Right atrium auricular region (tissue), 2 donors: ENCODE measurements at places on chromosomes 3 and 15. TPM values are rescaled to one million over a fixed set of nuclear protein-coding genes. Genes with fewer than 3 reads are reported as not detected.

MNS1 gene
- total RNA-seq = 0.51 TPM

DNA sequence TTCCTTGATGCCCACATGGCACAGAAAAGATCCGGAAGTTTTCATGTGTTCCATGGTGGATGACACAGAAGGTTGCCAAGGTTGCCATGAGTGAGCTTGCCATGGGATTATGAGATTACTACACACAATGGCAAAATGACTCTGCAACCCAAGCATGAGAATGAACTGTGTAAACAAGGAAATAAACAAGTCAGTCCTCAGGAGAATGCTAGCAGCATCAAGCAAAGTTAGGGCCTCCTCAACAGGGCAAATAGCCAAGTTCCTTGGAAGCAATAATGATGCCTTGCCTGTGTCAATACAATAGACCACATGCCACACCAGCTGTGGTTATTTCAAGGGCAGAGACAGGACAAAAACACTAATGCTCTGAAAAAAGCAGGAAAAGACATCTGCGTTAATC is 41.8 kb downstream of the AQR start:
- H3K4me1 ChIP-seq = no peaks in the 10 kb centered on the region
- H3K27me3 ChIP-seq = no peaks in the 10 kb centered on the region
- H3K4me3 ChIP-seq = no peak overlapping the region
- no peak overlapping the region for H3K27ac ChIP-seq
- H3K36me3 ChIP-seq = peaks cover 69% of the 10 kb centered on the region
- no peak for DNase-seq

ASB14 gene
- not detected for total RNA-seq

- H3K36me3 ChIP-seq = no peaks in the 10 kb centered on the region
- no peak overlapping the region for H3K4me3 ChIP-seq
- peaks cover 3% of the 10 kb centered on the region for H3K27me3 ChIP-seq
- DNase-seq = no peak
- H3K27ac ChIP-seq = no peak overlapping the region
These were observed 781.4 kb upstream of the ROBO1 start for GRCh38 chr3:80549173-80549572.

DNA sequence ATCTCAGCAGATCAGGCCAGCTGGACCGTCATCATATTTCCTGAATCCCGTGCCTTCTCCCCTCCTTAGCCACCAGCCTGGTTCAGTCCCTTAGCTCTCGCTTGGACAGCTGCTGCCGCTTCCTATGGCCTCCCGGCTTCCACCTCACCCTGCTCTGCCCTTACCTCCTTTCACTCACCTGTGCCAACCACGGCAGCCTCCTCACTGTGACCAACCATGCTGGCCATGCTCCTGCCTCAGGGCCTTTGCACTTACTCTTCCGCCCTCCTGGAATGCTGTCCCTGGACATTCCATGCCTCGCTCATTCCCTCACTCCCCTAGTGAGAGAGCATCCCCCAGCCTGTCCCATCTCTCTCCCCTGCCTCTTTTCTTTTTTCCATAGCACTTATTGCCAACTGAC is 19.2 kb downstream of the GRIP2 start:
- H3K4me3 ChIP-seq = no peak overlapping the region
- H3K27me3 ChIP-seq = no peaks in the 10 kb centered on the region
- peak overlapping the region; percentile 90 for H3K27ac ChIP-seq

DNA sequence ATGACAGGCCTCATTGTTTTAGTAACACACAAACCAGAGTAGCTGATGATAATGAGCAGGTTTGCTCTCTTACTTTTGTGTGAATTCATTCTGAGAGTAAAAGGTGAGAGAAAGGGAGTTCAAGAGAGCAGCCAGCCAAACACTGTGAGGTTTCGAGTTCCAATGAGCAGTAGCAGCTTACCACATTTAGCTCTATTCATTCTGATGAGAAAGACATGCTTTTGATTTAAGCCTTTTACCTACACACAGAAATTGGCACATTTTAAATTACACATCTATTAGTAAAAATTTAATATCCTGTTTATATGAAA is 28.0 kb downstream of the GLDN start:
- no peak overlapping the region for H3K27ac ChIP-seq
- no peak for DNase-seq
- H3K36me3 ChIP-seq = no peaks in the 10 kb centered on the region
- no peak overlapping the region for H3K4me3 ChIP-seq
- no peaks in the 10 kb centered on the region for H3K4me1 ChIP-seq
- no peaks in the 10 kb centered on the region for H3K27me3 ChIP-seq

- H3K27ac ChIP-seq = peak overlapping the region; percentile 37
- H3K27me3 ChIP-seq = no peaks in the 10 kb centered on the region
- DNase-seq = no peak
- H3K36me3 ChIP-seq = no peaks in the 10 kb centered on the region
- no peak overlapping the region for H3K4me3 ChIP-seq
These were observed 192.9 kb downstream of the ADAMTSL3 start for GRCh38 chr15:83846847-83847246.

B3GALNT1 gene
- 70.2 TPM for total RNA-seq

IMPG2 gene
- total RNA-seq = 0.43 TPM

DNA sequence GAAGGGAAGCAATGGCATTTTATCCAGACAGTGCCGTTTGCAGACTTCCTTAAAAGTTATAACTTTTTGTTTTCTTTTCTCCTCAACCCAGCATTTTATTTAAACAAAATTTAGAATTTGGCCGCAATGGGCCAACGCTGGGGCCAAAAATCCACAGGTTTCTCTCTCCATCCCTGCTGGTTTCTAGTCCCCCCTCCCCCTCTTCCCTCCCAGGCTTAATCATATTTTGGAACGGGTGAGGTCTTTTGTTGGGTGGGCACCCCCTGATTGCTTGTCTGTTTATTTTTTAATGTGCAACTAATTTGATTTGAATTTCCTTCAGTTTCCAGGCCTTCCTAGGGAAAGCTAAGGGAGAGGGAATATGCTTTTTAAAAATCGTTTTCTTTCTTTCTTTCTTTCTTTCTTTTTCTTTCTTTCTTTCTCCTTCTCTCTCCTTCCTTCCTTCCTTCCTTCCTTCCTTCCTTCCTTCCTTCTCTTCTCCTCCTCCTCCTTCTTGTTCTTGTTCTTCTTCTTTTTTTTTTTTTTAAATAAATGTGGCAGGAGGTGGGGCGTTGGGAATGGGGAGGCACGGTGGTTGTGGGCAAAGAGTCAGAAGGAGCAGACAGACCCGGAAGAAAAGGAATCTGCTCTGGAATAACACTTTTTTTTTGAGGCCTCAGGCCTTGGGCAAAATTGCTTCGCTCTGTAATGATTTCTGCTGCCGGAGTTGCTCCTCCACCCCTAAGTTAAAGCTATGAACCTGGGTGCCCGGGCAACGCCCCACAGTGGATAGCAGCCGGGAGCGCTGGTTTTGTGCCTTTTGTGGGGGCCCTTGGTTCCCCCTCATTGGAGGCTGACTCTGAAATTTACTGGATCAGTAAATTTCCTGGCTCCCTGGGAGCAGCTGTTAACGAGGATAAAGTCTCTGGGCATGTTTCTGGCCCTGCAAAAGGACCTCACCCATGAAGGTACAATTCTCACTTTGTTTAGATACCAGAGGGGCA is 1.9 kb downstream of the FNDC3B start:
- H3K4me1 ChIP-seq = no peaks in the 10 kb centered on the region
- no peaks in the 10 kb centered on the region for H3K36me3 ChIP-seq
- H3K4me3 ChIP-seq = peak overlapping the region; percentile 99

- no peak overlapping the region for H3K27ac ChIP-seq
- no peaks in the 10 kb centered on the region for H3K36me3 ChIP-seq
- H3K4me1 ChIP-seq = peaks cover 12% of the 10 kb centered on the region
- DNase-seq = no peak
These were observed 177.5 kb downstream of the RORA start for GRCh38 chr15:61051569-61052031.

VEPH1 gene
- 0.86 TPM for total RNA-seq

DNA sequence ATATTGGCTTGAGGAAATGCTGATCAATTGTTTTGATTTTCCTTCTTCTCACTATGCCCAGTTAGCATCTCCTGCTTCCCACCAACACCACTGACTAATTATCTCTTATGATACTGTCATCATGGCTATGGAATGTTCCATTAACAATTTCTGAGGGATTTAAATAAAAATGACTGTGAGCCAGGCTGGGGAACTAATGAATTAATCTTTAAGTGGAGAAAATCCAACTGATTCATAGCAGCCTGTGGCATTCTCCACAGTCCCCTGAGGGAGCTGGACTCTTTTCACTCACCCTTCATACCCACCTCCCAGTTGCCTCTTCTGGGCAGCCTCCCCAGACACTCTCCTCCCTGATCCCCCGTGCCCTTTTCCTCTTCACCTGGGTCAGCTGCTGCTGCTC is 353.6 kb downstream of the CLSTN2 start:
- H3K4me1 ChIP-seq = peaks cover 14% of the 10 kb centered on the region
- H3K36me3 ChIP-seq = no peaks in the 10 kb centered on the region
- no peak overlapping the region for H3K27ac ChIP-seq
- H3K4me3 ChIP-seq = no peak overlapping the region
- no peak for DNase-seq

- H3K27me3 ChIP-seq = no peaks in the 10 kb centered on the region
- H3K36me3 ChIP-seq = no peaks in the 10 kb centered on the region
- no peak overlapping the region for H3K4me3 ChIP-seq
- no peak overlapping the region for H3K27ac ChIP-seq
- H3K4me1 ChIP-seq = no peaks in the 10 kb centered on the region
These were observed 178.0 kb downstream of the NSMCE3 start for GRCh38 chr15:29091666-29092065.

DNA sequence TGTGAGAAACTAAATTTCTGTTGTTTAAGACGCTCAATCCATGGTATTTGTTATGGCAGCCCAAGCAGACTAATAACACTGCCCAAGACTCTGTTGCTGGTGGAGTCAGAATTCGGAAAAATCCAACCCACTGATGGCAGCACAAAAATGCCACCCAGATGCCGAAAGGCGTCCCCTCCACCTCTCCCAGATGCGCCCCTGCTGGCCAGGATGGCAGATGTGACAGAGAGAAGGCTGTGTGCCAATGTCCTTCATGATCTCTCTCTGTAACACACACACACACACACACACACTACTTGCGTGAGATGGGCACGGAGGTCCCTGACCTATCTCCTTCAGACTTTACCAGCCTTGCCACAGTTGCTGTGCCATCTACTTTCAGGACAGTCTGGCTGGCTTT is 10.9 kb upstream of the LYSMD4 start:
- DNase-seq = no peak
- no peaks in the 10 kb centered on the region for H3K4me1 ChIP-seq
- H3K4me3 ChIP-seq = no peak overlapping the region
- no peaks in the 10 kb centered on the region for H3K36me3 ChIP-seq

DNA sequence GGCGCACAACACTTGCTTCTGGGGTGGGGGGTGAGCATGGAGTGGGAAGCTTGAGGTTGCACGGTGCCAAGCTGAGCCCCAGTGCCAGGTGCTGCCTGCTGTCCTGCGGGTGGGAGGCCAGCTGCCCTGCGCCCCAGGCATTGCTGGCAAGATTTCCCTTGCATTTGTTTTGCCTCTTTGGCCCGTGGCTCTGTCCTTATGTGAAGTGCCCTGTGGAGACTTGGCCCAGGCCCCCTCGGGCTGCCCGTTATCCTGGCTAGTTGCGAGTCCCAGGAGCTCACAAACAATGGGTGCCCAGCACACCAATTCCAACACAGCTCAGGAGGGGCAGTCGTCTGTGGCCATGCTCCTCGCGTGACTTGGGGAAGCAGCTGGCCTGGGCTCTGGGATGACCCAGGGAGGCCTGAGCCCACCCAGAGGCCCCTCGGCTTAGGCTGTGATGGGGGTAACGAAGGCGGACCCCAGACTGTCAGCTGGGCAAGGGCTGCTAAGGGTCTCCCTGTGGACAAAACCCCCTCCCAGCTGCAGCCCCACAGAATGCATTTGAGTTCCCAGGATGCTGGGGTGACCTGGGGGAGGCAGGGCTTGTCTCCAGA is 5.9 kb downstream of the C3orf22 start:
- no peaks in the 10 kb centered on the region for H3K27me3 ChIP-seq
- H3K4me1 ChIP-seq = no peaks in the 10 kb centered on the region
- H3K4me3 ChIP-seq = no peak overlapping the region
- no peaks in the 10 kb centered on the region for H3K36me3 ChIP-seq

DNA sequence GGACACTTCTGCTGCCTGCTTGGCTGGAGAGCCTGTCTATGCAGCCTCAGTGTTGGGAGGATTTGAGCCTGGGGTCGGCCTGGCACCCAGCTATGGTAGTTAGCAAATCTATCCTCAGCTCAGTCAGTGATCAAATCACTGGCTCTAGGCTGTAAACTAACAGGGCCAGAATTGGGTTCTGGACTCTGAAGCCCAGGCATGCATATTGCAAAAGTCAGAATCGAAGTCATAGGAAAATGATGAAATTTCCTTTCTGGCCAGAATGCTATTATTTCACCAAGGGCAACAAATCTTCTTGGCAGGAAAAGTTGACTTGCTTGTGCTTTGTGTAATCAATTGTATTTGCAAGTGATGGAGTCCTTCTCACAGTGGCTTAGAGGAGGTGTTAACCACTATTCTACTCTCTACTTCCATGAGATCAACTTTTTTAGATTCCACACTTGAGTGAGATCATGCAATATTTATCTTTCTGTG is 482.6 kb upstream of the TPRG1 start:
- H3K27me3 ChIP-seq = no peaks in the 10 kb centered on the region
- peak; percentile 69 for DNase-seq
- H3K4me3 ChIP-seq = no peak overlapping the region
- no peaks in the 10 kb centered on the region for H3K36me3 ChIP-seq

- DNase-seq = no peak
- no peaks in the 10 kb centered on the region for H3K36me3 ChIP-seq
- H3K4me1 ChIP-seq = peaks cover 2% of the 10 kb centered on the region
- no peak overlapping the region for H3K27ac ChIP-seq
- H3K4me3 ChIP-seq = no peak overlapping the region
- no peaks in the 10 kb centered on the region for H3K27me3 ChIP-seq
These were observed 23.3 kb downstream of the TF start for GRCh38 chr3:133769536-133769935.

DNA sequence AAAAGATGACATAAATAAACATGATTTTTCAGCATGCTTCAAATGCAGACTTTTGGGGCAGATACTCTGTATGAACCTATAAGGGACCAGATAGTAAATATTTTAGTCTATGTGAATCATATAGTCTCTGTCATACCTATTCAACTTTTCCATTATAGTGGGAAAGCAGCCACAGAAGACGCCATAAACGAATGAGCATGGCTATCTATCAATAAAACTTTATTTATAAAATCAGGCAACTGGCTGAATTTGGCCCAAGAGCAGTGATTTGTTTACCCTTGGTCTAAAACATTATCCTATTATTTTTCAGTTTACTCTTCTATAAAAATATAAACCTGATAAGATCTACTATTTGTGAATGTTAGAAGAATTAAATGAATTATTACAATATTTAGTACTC is 25.9 kb upstream of the VEPH1 start:
- H3K27ac ChIP-seq = no peak overlapping the region
- no peaks in the 10 kb centered on the region for H3K27me3 ChIP-seq
- H3K4me3 ChIP-seq = no peak overlapping the region
- H3K4me1 ChIP-seq = no peaks in the 10 kb centered on the region
- no peak for DNase-seq

GRCh38 chr15:99059010-99059981 is 45.6 kb upstream of the SYNM start:
- no peaks in the 10 kb centered on the region for H3K36me3 ChIP-seq
- H3K4me3 ChIP-seq = peak overlapping the region; percentile 41
- no peaks in the 10 kb centered on the region for H3K27me3 ChIP-seq
- H3K4me1 ChIP-seq = peaks cover 17% of the 10 kb centered on the region
